ENCODE measurements at places on chromosomes 1 and 21. TPM values are rescaled to one million over a fixed set of nuclear protein-coding genes. Genes with fewer than 3 reads are reported as not detected.
A peak's percentile ranks its signal among the peaks of the same experiment; 100 is the strongest.

The AUNIP gene
- total RNA-seq: 22.9 TPM

The CR1L gene
- not detected for total RNA-seq

The PLA2G2E gene
- not detected for total RNA-seq

The RAP1GAP gene
- 8.4 TPM for total RNA-seq

The TPRG1L gene
- total RNA-seq: 22.2 TPM

- H3K27ac ChIP-seq: no peak overlapping the region
- no peak for DNase-seq
- H3K27me3 ChIP-seq: no peaks in the 10 kb centered on the region
- no peaks in the 10 kb centered on the region for H3K4me1 ChIP-seq
- no peaks in the 10 kb centered on the region for H3K36me3 ChIP-seq
Measured at GRCh38 chr1:235841938-235842545, 24.7 kb downstream of the LYST start.

DNA sequence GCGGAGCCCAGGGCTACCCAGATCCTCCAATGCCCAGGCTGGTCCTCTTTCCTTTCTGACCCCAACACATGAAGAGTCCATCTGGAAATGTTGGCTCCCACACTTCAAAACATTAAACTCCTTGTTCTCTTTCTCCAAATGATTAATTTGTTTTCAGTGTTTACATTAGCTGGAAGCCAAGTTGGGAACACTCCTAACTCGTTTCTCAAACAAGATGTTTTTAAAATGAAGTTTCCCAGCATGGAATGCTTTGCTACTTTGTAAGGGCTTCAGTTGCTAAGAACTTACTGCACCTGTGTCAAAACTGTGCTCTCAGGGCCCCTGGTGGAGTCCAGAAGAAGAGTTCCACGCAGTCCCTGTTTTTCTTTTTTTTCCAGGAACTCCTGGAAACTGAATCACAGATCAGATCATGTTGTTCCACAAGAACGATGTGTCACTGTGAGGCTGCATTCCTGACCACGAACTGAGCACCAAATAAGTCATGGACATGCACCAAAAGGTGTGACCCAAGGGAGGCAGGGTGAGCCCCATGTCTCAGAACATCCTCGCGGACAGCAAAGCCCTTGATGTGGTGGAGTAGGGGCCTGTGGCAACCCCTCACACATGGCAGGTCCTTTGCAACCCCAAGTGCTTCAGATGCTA, 257.3 kb downstream of the KCNJ6 start:
- no peaks in the 10 kb centered on the region for H3K4me1 ChIP-seq
- H3K4me3 ChIP-seq: no peak overlapping the region
- no peak overlapping the region for H3K27ac ChIP-seq
- no peak for DNase-seq
- no peaks in the 10 kb centered on the region for H3K36me3 ChIP-seq
- no peaks in the 10 kb centered on the region for H3K27me3 ChIP-seq

- H3K36me3 ChIP-seq: no peaks in the 10 kb centered on the region
- H3K4me1 ChIP-seq: no peaks in the 10 kb centered on the region
- no peak overlapping the region for H3K4me3 ChIP-seq
- no peak overlapping the region for H3K27ac ChIP-seq
Measured at GRCh38 chr1:167695147-167695546, 26.6 kb upstream of the MPZL1 start.

GRCh38 chr1:23565776-23566175, 6.5 kb upstream of the ID3 start:
- peaks cover 22% of the 10 kb centered on the region for H3K4me1 ChIP-seq
- H3K27me3 ChIP-seq: no peaks in the 10 kb centered on the region
- no peak overlapping the region for H3K27ac ChIP-seq
- H3K36me3 ChIP-seq: no peaks in the 10 kb centered on the region
- DNase-seq: no peak

GRCh38 chr1:24567792-24568388, 12.0 kb downstream of the NCMAP start:
- H3K27me3 ChIP-seq: no peaks in the 10 kb centered on the region
- DNase-seq: no peak
- no peaks in the 10 kb centered on the region for H3K36me3 ChIP-seq
- peaks cover 11% of the 10 kb centered on the region for H3K4me1 ChIP-seq
- no peak overlapping the region for H3K4me3 ChIP-seq

- H3K27ac ChIP-seq: no peak overlapping the region
- H3K36me3 ChIP-seq: no peaks in the 10 kb centered on the region
- H3K27me3 ChIP-seq: no peaks in the 10 kb centered on the region
- DNase-seq: peak; percentile 23
Measured at GRCh38 chr1:58398714-58399113, 147.8 kb downstream of the OMA1 start.

- no peaks in the 10 kb centered on the region for H3K36me3 ChIP-seq
- DNase-seq: no peak
- no peaks in the 10 kb centered on the region for H3K4me1 ChIP-seq
- H3K27me3 ChIP-seq: no peaks in the 10 kb centered on the region
- no peak overlapping the region for H3K27ac ChIP-seq
- H3K4me3 ChIP-seq: no peak overlapping the region
Measured at GRCh38 chr1:67193704-67194103, 27.4 kb downstream of the IL23R start.

DNA sequence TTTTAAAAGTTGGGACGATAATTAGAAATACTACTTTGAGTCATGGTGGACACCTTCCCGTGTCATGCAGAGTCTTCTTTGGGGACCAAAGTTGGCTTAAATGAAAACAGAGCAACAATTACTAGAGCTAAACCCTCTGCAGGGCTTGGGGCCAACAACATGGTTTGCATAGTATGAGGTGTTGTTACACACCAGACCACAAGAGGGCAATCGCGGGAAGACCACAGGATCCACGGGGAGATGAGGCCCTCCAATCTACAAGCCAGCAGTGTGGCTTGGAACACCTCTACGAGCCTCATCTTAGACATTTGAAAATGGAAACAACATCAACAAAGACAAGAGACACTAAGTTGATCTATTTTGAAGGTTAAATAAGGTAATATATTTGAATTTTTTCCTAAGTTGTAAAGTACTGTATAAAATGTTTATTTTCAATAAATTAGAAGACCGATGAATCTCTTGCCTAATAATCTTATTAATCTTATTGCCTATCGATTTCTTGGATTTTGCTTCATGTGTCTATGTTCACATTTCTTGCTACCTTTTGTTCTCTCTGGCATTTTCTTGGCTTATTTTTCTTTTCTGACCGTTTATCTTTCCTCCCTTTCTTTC, 8.2 kb upstream of the SMCP start:
- H3K27ac ChIP-seq: no peak overlapping the region
- no peak overlapping the region for H3K4me3 ChIP-seq
- no peaks in the 10 kb centered on the region for H3K4me1 ChIP-seq
- no peaks in the 10 kb centered on the region for H3K27me3 ChIP-seq
- H3K36me3 ChIP-seq: no peaks in the 10 kb centered on the region
- DNase-seq: peak; percentile 80
